ENCODE measurements at places on chromosomes 4 and X. TPM values are rescaled to one million over a fixed set of nuclear protein-coding genes. Genes with fewer than 3 reads are reported as not detected.
A peak's percentile ranks its signal among the peaks of the same experiment; 100 is the strongest.

- peak; percentile 20 for DNase-seq
Measured at GRCh38 chr4:110540581-110540980, 64.6 kb downstream of the ENPEP start.

- no peak for DNase-seq
Measured at GRCh38 chr4:115234405-115235093, 121.1 kb upstream of the NDST4 start.

GRCh38 chr4:58166490-58166889 is 1056.3 kb upstream of the IGFBP7 start:
- no peak for DNase-seq

Gene NPY2R
- 0.35 TPM for polyA plus RNA-seq

DNA sequence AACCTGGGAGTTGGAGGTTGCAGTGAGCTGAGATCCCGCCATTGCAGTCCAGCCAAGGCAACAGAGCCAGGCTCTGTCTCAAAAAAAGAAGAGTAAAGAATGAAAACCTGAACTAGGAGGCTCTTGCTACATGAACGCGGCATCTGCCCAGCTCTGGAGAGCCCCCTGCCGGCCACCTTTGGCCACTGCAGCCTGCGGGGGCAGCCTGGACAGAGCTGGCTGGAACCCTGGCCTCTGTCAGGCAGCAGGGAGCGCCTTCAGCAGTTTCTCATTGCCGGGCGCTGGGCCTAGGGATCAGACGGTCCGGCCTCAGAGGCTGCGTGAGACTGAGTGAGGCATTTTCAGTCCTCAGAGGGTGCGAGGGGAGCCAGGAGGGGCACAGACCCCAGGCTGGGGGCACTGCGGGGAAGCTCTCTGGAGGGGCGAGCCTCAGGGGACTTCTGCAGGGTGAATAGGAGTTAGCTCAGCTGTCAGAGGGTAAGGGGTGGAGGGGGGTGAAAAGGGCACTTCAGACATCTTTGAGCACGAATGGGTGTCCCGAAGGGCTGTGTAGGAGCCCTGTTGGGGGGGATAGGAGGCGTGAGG is 17.5 kb downstream of the DOK7 start:
- peak; percentile 56 for DNase-seq

All from renal cortex interstitium (tissue), 15 donors.